ENCODE measurements at places on chromosomes 7 and 10.

DNA sequence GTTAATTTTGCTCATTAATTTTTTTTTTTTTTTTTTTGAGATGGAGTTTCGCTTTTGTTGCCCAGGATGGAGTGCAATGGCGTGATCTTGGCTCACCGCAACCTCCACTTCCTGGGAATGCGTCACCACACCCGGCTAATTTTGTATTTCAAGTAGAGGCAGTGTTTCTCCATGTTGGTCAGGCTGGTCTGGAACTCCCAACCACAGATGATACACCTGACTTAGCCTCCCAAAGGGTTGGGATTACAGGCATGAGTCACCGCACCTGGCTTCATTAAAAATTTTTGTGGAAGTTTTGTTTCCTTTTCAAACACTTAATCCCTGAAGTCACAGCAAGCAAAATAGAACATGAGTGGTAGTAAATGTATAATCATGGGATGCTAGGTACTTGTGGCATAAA, 857.2 kb upstream of the PHF14 start:
- no peak for DNase-seq

- DNase-seq: no peak
Observed at GRCh38 chr10:45354261-45354660, 19.8 kb upstream of the ALOX5 start.

- no peak for DNase-seq
Observed at GRCh38 chr7:81533426-81533825, 236.4 kb downstream of the HGF start.

- no peak for DNase-seq
Observed at GRCh38 chr10:32308027-32308603, 38.8 kb downstream of the EPC1 start.

GRCh38 chr7:126535176-126535575, 717.6 kb downstream of the GRM8 start:
- no peak for DNase-seq

DNA sequence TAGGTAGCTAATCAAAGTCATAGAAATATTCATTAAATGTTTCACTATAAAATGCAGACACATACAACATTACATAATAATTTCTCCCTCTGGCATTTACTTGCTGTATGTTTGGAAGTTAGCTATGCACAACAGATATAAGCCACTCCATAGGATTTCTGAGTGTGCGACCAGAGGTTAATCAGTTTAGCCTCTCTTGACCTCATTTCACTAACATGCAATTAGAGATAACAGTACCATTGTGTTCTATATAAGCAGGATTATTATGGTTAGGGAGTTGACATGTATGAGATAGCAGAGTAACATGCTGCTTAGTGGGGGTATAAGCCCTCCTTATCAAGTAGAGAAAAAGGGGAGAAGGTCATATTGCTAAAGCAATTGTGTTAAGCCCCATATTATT, 26.4 kb downstream of the GLUD1 start:
- DNase-seq: no peak

- peak; percentile 60 for DNase-seq
Observed at GRCh38 chr10:119305860-119306513, 98.6 kb downstream of the GRK5 start.

- DNase-seq: no peak
Observed at GRCh38 chr7:47293884-47294555, 287.9 kb downstream of the TNS3 start.

- DNase-seq: no peak
Observed at GRCh38 chr7:68904630-68905029, 693.6 kb upstream of the AUTS2 start.

GRCh38 chr7:80542398-80542797, 30.5 kb upstream of the GNAT3 start:
- no peak for DNase-seq

GRCh38 chr10:108753326-108753725, 1170.0 kb downstream of the XPNPEP1 start:
- no peak for DNase-seq

- DNase-seq: no peak
Observed at GRCh38 chr7:104955276-104955675, 58.7 kb upstream of the KMT2E start.

GRCh38 chr10:121994429-121994941, 5.5 kb downstream of the TACC2 start:
- DNase-seq: no peak

DNA sequence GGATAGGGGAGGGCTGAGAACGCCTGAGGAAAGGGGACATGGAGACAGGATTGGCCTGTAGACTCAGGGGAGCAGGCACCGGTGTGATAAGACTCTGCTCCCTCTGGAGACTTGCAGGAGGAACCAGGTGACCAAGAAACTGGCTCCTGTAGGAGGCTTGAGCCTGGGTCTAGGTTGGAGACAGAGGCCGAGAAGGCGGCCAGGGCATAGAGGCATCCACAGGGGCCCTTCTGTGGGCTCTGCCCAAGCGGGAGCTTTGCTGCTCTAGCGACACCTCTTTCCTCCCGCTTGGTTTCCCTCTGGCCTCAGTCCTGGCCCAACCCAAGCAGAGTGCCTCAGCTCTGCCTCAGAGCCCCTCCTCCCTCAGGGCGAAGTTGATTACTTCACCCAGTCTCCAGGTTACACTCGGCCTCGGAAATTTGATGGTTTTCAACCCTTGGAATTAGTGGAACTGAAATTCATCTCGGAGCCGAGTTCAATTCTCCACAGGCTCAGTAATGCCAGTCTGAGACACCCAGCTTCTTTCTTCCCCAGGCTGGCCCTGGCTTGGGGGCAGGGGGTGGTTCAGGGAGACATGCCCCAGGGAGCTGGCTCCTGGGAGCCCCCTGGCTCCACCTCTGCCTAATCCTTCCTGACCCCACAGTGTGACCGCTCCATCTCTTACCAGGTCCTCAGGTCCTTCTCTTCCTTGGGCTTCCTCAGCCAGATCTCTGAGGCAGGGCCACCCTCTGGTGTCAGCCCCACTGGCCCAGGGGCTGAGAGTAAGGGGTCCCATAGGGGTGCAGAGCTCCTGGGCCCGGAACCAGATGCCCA, 60.4 kb downstream of the PAX2 start:
- DNase-seq: no peak

GRCh38 chr10:52394246-52394645, 80.2 kb downstream of the DKK1 start:
- no peak for DNase-seq

GRCh38 chr10:114384601-114385000, 19.7 kb downstream of the AFAP1L2 start:
- no peak for DNase-seq

DNA sequence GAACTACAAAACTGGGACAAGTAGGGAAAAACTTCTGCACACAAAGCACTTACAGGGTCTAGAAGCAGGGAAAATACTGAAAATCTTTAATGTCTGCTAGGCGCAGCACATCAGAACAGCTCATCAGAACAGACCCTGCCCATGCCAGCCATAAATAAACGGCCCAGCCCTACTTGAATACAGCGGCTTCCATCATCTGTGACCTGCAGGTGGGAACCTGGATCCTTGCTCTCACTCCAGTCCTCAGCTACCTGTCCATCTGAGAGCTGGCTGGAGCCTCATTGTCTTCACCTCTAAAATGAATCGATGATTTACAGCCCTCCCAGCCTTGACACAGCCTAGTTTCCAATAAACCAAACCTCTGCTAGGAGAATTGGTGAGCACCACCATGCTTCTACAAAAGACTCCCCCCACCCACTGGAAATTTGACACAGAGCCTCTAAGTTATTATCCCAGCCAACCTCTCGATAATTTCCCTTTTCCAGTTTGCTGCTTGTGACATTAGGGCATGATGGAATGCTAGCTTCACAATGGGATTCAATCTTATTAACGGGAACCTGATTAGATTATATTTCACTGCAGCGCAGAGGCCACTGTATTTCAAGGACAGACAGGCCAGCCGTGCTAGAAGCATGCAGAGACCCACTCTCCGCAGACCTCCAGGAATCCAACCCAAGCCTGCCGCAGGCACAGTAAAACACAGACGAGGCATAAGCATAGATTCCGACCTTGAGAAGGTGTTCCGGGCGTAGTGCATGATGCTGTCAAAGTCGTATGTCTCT, 61.6 kb upstream of the OPALIN start:
- DNase-seq: no peak

DNA sequence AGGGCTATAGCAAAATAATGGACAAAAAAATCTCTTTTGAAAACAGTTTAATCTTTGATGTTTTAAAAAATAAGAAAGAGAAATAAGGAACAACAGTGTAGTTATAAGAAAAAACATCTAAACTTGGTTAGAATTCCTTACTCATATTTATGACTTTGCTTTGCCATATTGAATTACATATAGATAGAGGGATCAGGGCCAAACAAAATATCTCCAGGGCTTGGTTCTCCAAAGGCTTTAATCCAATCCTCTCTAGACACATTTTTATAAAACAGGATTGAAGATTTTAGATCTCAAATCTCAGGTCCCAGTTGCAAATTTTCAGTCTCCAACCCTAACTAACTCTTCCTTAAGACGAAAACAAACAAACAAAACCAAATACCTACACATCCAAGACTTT, 72.6 kb upstream of the RHOBTB1 start:
- DNase-seq: no peak

Data from SIG-M5 (cell line).